T-helper 2 cell treated with Interferon-gamma antibody and Interleukin-4, amounts not matched to agents 5 μg/mL and 100 μg/mL, for 36 hours (primary cell): ENCODE measurements at places on chromosomes 12 and 14.

- no peak for DNase-seq
Measured at GRCh38 chr14:90810806-90811205, 5.4 kb downstream of the TTC7B start.

DNA sequence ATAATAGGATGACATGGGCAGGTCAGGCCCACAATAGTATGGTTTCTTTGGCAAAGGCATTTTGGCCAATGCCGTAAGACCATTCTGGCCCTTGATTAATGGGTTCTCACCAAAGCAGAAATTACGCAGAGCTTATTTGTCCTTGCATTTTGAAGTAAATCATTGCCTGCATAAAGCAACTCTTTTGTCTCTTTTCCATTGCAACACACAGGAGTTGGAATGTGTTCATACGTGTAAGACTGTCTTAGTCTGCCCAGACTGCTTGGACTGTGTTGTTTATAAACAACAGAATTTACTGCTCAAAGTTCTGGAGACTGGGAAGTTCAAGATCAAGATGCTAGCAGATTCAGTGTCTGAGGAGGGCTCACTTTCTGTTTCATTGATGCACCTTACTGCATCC is 102.8 kb upstream of the NPAS3 start:
- DNase-seq, result no peak

DNA sequence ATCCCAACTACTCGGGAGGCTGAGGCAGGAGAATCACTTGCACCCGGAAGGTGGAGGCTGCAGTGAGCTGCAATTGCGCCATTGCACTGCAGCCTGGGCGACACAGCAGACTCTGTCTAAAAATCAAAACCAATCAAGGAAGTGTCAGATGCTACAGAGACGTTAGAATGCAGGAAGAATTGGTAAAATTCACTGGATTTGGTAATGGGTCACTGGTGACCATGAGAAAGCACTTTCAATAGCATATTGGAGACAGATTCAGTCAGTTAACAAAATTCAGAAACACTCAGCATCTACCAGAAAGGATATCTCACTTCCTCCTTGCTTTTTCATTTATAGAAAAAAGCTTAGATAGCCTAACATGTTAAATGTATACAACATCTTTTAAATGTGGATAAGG is 17.5 kb downstream of the BIN2 start:
- no peak for DNase-seq

DNA sequence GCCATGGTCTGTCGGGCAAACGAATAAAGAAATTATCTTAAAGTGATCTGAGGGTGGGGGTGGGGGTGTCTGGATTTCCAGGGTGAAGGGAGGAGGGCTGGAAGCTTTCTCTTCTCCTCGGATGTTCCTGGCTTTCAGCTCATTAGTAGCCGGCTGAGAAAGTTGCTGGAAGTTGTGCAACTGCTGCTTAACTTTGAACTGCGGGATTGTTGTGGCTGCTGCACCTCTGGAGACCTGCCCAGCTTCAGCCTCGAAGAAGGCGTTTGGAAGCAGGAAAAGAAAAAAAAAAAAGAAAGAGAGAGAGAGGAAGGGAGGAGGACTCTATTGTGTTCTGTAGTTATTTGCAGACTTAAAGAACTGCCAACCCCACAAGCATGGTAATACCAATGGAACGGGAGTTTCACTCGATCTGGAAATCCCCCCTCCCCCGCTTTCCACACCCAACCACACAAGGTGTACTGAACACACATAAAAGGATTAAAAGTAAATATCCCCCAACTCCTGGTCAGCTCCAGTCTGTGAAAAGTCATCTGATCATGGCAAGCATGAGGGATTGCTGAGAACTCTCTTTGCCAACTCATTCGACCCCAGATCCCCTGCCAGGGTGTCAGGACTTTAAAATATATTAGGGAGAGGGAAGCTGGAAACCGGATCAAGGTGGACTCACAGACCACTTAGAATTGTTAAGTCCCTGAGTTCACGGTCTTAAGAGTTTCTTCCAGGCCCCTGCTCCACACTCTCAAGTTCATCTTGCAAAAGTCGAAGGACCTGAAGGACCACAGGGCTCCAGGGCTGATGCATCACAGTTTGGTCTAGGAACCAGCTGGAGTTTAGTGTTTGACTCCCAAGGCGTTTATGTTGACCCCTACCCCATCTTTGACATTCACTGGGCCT is at the start of gene RASSF9:
Gene RASSF9, minus strand, starts transcription at position 213 of the 894 bp plus-strand sequence. Its CDS starts 208 bp downstream, at position 5.
- DNase-seq, result no peak

GRCh38 chr14:54637270-54638134 is 70.6 kb downstream of the SAMD4A start:
- no peak for DNase-seq

DNA sequence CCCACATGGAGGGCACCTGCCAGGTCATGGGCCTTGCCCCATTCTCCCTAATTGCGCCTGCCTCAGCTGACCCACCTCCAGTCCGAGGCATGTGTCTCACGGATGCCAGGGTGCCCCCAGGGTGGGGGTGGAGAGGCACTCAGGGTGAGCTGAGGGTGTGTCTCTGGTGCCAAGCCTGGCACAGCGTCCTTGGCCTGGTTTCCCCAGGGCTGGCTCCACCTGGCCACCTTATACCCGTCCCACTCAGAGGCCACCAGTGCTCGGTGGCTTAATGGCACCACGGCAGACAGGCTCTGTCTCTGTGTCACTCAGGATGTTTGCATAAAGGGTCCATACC is 33.6 kb upstream of the TDRD9 start:
- DNase-seq, result no peak

GRCh38 chr12:77995436-77996167 is 164.9 kb downstream of the NAV3 start:
- DNase-seq, result no peak

- DNase-seq, result no peak
Measured at GRCh38 chr12:18429366-18429765, 168.0 kb downstream of the PIK3C2G start.

DNA sequence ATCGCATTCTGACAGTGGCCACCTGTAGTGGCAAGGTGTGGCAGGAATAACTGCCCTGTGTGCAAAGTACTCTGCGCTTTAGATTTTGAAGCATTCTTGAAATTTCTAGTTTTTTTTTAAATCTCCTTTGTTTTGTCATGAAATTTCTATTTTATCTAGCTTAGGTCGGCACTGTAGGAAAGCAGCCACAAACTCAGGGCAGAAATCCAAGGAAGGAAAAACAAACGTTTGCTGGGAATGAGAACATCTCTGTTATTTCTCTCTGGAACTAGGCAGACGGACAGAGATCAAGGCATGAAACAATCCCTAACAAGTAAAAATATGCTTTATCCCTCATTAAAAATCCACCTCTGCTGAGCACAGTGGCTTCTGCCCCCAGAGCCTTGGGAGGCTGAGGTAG is 1.3 kb upstream of the NR2C1 start:
- no peak for DNase-seq

DNA sequence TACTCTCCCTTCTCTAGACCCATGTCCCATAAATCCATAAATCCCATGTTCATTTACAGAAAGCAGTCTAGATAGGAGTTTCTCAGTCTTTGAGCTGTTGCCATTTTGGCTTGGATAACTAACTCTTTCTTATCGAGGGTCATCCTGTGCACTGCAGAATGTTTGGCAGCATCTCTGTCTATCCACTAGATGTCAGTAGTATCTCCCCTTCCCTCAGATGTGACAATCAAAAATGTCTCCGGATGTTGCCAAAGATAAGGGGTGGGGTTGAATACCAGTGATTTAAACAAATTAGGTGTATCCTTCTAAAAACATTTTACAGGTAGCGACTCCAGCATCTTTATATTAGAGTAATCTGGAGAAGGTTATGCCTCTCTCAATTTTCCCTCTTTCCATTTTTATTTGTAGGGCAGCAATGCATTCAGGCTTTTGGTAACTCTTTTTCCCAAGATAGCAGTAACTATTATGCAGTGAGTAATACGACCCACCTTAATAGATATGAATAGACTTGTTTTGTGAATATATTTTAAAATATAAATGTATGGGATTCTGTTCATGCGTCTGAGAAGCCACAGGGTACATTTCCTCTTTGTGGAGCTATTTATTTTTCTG is 100.7 kb downstream of the LRRK2 start:
- DNase-seq, result no peak

DNA sequence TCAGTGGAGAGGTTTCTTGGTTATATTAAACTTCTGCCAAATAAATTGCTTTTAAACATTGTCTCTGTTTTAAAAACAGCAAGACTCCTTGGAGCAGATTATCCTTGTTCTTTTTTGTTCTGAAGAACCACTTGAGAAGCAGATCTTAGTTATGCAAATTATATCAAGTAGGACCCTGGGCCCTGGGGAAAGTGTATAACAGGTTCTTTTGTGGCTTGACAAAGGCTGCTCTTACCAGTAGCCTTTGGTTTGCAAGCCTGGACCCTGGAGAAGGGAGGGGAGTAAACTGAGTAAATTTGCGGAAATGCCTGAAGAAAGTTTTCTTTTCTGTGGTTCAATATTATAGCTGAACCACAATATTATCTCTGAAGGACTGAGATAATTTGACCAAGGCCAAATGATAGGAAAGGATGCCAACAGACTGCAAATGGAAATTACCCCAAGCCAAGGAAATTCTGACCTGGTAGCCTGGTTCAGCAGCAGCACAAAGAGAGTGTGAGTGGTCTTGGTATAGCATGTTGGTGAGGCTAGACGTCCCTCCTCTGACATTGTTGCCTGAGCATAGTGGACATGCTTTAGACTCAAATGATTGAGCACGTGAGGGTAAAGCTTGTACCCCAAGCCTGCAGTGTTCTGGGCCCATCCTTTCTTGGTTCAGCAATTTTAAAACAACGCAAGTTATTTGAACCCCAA is 30.4 kb upstream of the SIX1 start:
- DNase-seq, result no peak

DNA sequence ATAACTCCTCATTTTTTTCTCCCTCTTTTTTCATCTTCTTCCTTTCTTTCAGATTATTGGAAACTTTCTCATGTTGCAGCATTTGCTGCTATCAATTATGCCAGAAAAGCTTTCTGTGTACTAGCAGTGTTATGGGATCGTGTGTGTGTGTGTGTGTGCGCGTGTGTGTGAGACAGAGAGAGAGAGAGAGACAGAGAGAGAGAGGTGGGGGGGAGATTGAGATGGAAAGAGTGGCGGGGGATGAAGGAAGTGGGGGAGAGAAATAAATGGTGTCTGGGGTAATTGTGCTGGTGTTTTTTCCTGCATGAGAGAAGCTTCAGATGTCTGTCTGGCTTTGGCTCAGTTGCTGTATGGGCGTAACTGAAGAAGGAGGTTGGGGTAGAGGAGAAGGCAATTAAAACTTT is 268.9 kb downstream of the RAD51B start:
- no peak for DNase-seq

- no peak for DNase-seq
Measured at GRCh38 chr12:12221560-12221959, 45.3 kb downstream of the LRP6 start.

- DNase-seq, result no peak
Measured at GRCh38 chr12:57896434-57897201, 44.7 kb upstream of the ATP23 start.

DNA sequence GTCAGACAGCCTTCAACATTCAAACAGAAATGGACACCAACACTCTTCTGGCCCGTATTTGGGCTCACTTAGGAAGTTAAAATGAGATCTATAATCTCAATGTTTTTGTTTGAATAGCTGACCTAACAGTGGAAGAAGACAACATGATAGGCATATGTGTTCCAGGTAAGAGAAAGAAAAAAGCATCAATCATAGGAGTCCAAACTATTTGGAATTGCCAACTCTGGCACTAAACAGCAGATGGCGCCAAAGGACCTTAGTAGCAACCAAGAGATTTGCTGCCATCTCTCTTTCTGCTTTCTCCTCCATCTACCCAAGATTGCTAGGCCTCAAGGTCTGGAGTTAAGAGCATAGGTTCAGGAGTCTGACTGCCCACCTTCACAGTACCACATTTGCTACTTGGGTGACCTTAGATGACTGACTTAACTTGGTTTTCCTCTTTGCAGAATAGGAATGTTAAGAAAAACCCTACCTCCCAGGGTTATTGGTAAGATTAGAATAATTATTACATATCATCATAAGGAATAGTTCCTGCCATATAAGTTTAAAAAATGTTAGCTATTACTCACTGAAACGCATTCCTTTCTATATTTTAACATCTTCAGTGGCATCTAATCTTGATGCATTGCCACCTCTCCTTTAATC is 30.2 kb downstream of the PEX5 start:
- peak; percentile 36 for DNase-seq

DNA sequence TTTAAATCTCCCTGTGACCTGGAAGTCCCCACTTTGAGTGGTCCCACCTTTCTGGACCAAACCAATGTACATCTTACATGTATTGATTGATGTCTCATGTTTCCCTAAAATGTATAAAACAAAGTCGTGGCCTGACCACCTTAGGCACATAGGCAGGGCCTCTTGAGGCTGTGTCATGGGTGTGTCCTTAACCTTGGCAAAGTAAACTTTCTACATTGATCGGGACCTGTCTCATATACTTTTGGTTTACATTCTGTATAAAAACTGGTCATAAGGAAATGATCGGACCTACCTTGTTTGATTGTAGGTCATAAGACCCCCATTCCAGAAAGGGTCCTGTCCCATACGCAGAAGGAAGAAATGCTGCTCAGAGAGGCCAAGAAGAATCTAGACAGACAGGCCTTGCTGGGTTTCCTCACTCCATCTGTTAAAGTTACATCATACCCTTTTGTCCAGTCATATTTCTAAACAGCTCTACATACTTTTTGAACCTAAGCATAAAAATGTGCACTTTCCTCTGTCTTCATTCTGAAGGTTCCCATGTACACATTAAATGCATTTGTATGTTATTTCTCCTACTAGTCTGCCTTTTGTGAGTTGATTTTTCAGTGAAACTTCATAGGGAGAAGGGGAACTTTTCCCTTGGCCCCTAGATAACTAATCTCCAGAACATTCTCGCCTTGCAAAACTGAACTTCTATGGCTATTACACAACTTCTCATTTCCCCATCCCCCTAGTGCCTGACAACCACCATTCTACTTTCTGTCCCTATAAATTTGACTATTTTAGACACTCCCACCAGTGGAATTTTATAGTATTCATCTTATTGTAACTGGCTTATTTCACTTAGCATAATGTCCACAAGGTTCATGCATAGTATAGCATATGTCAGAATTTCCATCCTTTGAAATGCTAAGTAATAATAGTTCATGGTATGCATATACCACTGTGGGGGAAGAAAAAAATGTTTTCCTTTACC is 30.2 kb upstream of the CPM start:
- no peak for DNase-seq

GRCh38 chr12:123223241-123223668 is 9.7 kb downstream of the MPHOSPH9 start:
- DNase-seq, result peak; percentile 76

- no peak for DNase-seq
Measured at GRCh38 chr14:22519877-22520685, 68.9 kb downstream of the DAD1 start.

DNA sequence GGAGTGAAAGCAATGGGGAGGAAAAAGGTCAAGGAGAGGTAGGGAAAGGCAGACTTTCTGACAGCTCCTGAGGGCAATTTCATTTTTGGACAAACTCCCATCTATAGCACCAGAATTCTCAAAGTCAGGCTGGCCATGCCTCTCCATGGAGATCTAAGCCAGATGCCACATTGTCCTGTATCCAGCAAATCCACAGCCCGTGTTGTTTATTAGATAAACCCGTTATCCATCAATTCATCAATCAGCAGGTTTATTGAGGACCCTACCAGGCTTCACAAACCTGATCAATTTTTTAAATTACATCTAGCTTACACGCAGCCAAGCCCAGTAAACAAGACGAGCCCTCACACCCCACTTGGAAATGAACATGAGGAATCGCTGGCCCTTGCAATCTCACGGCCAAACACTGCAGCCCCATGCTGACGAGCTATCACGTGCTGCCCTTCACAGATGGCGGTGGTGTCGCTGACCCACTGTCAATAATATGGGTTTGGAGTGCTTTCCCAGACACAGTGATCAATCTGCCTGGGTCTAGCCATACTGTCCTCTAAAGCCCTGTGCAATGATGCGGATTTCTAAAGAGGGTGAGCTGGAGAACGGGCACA is 332.9 kb downstream of the DPF3 start:
- no peak for DNase-seq

GRCh38 chr14:105844047-105844630 is 317.8 kb downstream of the TMEM121 start:
- DNase-seq, result no peak
